ENCODE measurements at places on chromosomes 12 and 14.

GRCh38 chr12:47554046-47554653, 151.7 kb downstream of the RPAP3 start:
- DNase-seq: peak; percentile 41

DNA sequence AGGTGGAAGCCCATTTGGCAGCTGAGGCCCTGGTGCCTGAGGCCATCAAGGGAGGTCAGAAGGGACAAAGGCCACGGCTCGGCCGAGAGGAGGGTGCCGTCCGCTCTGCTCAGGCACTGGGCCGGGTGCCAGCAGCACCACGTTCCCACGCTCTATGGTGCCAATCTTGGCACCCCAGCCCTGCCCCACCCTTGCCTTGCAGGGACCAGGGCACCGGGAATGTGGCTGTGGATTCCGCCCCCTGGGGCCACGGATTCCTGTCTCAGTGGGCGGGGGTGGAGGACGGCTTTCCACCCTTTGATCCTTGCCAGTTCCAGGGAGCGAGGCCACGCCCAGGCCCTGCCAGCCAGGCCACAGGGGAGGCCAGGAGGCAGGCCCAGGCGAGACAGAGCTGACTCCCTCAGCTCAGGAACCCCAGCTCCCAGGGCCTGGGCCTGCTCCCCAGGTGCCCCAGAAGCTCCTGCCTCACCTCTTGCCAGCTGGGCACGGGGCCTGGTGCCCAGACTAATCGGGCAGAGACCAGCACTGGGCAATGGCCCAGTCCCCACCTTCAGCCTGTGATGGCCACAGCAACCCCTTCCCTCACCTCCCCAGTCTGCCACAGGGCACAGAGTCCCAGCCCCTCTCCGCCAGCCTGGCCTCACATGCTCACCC, 26.4 kb upstream of the GPR132 start:
- no peak for DNase-seq

- peak; percentile 21 for DNase-seq
These were observed at the start of gene ARHGAP5 for GRCh38 chr14:32077081-32078022. Gene ARHGAP5, plus strand, starts transcription at chr14:32077304. Its CDS starts 13,366 bp downstream, at chr14:32090670.

- no peak for DNase-seq
These were observed 164.9 kb downstream of the CCDC91 start for GRCh38 chr12:28355161-28355560.

DNA sequence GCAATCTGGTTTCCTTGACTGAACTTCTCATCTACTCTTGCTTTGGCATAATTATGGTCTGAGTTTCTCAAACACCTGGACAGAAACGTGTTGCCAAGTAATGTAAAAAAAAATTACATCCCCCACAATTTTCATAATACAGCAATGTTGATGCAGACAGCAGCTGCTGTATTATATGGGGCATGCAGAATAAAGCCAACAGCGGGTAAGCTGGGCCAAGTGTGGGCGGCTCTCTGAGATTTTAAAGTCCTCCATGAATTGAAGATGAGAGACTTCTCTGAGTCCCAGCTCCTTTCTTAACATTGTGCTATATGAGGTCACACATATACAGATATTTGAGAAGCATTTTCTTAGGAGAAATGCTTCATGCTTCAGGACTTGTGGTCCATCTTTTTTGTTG, 881.2 kb downstream of the GALC start:
- DNase-seq: no peak

GRCh38 chr12:13918897-13919296, 62.5 kb downstream of the GRIN2B start:
- no peak for DNase-seq

DNA sequence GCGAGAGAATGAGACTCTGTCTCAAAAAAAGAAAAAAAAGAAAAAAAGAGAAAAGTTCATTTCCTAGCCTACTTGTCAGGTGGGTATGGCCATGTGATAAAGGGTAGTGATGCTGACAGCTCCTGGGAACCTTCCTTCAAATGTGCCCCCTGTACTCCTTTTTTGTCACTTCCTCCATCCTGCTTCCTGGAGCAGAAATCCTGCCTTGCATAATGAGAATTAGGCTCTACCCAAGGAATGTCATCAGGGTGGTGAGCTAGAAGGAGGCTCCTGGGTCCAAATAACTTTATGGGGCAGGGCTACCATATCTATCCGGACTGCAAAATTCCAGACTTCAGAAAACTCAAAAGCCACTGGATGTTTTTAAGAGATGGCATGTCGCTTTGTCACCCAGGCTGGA, 27.8 kb upstream of the FBXO34 start:
- DNase-seq: no peak

GRCh38 chr12:52119398-52120254, 40.1 kb downstream of the SMIM41 start:
- no peak for DNase-seq

DNA sequence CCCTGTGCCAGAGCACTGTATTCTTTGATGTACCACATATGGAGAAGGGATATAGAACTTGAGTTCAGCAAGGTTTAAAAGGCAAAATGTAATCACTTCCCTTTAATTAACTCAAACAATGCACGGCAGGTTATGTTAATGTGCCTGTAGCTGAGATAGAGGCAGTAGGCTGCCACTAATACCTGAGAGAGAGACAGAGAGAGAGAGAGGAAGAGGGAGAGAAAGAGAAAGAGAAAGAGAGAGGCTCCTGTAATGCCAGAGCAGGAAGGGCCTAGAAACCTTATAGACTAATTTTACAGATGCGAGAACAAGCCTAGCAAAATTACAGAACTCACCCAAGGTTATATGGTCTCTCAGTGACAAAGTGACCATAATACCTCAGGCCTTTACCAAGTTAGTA, 679.8 kb downstream of the NRXN3 start:
- DNase-seq: no peak

GRCh38 chr12:114152890-114153289, 186.8 kb upstream of the RBM19 start:
- peak; percentile 41 for DNase-seq

- DNase-seq: no peak
These were observed 86.4 kb downstream of the CCDC92 start for GRCh38 chr12:123886258-123886657.

GRCh38 chr12:51837286-51837685, 11.2 kb downstream of the FIGNL2 start:
- DNase-seq: no peak

GRCh38 chr14:95886366-95887056, 9.9 kb downstream of the TUNAR start:
- DNase-seq: no peak

DNA sequence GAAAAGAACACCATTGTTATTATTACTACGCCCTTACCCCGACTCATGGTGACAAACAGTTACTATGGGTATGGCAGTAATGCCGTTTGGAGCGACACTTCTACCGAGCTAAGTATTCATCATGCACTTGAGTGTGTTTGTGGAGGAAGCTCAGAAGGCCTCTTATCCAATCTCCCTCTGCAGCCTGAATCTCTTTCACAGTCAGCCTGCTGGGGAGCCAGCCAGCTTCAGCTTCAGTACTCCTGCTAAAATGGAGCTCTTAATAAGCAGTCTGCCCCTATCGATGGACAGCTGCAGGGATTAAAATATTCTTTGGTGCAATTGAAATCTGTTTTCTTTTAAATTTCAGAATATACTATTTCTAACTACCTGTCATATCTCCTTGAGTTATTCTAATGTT, 24.7 kb upstream of the ATP5MC2 start:
- DNase-seq: no peak

DNA sequence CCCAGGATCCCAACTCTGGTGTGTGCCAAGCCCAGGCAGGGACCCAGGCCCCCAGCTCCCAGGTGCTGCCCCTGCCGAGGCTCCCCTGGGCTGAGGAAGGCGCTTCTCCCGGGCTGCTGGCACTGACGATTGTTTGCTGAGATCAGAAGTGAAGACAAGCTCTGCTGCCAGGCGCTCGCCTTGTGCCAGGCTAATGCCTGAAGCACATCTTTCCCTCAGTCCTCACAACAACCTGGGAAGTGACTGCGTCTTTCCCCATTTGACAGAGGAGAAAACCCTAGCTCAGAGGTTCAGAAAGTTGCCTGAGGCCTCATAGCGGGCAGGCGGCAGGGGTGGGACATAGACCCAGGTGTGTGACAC, 36.8 kb downstream of the ANKRD9 start:
- DNase-seq: no peak

- peak; percentile 31 for DNase-seq
These were observed 83.3 kb downstream of the PLEKHG7 start for GRCh38 chr12:92786045-92786444.

DNA sequence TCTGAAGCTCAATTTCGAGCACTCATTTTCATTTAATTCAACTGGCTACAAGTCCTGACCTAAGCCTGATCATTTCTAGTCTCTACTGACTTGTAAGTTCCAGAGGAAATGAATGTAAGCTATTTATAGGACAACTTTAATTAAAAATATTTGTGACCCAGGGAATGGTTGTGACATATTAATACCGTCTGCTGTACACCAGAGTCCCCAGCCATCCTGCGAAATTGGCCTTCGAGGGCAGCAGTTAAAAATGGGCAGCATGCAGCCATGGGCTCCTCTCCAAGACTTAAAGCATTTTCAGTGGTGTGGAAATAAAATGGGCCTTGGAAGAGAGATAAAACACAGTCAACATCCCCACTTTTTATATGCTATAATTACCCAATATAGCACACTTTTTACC, 30.7 kb upstream of the OVCH1 start:
- DNase-seq: no peak

DNA sequence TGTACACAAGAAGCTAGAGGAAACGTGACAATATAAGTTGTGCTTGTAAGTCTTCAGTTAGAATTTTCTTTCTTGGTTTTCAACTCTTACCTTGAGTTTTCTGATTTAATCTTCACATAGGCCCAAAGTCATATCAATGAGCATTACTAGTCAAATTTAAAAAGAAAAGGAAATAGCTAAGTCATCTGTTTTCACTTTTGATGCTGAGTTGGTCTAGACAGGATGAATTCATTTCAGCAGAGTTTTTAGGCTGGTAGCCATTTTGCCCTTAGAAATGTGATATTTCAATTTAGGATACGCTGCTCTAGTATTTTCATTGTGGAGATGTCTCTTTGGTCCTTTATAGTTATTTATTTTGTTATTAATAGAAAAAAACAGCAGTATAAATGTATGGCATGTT, 44.6 kb upstream of the KRAS start:
- peak; percentile 71 for DNase-seq

DNA sequence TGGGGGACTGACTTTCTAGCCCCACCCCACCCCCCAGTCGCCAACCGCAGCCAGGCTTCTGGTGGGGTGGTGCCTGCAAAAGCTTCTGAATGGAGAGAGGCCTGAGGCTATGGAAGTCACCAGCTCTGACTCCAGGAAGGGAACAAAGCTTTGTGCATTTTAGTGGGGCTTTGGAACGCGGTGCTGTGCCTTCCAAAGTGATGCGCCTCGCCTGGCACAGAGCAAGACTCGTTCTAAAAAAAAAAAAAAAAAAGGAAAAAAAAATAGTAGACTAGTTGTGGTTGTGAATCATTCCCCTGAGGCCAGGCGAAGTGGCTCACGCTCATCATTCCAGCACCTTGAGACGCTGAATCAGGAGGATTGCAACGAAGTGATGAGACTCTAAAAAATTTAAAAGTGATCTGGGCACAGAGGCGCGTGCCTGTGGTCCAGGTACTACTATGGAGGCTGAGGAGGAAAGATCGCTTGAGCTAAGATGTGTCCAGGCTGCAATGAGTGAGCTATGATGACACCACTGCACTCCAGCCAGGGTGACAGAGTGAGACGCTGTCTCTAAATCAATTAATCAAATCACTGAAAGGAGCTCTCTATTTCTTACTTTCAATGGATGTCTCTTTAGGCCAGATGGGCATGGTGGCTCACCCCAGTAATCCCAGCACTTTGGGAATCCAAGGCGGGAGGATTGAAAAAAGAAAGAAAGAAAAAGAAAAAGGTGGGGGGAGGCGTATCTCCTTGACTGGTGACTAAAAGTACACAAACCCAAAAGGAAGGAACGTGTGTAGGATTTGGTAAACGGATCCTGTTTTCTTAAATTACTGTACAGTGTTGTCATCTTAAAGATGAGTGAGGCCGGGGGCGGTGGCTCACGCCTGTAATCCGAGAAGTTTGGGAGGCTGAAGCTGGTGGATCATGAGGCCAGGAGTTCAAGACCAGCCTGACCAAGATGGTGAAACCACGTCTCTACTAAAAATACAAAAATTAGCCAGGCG, 259.6 kb upstream of the ALG10B start:
- DNase-seq: no peak

DNA sequence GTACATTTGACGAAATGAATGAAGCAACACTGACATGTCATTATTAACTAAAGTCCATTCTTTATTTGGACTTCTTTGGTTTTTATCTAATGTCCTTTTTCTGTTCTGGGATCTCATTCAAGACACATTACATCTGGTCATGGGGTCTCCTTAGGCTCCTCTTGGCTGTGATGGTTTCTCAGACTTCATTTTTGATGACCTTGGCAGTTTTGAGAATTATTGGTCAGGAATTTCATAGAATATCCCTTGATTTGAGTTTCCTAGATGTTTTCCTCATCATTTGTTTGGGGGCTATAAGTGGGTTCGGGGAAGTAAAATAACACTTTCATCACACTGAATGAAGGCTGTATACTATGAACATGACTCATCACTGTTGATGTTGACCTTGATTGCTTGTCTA, 770.6 kb downstream of the AACS start:
- DNase-seq: no peak

GRCh38 chr12:6604259-6605029, 2.7 kb downstream of the CHD4 start:
- DNase-seq: peak; percentile 71

DNA sequence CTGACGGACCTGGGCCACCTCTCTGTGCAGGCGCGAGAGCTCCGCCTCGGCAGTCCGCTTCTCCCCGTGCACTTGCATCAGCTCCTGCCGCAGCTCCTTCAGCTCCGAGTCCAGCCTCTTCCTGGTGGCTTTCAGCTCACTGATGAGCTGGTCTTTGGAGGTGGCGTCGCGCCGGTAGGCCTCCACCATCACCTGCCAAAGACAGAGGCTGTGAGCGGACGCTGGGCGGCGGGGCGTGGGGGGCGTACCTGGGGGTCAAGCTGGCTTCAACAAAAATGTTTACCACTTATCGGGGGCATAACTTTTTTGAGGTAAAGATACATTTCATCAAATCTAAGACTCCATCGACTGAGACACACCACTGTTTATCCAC, 27.5 kb upstream of the ANKLE2 start:
- no peak for DNase-seq
